Melanocyte of skin (primary cell): ENCODE measurements at places on chromosomes 6 and 20. TPM values are rescaled to one million over a fixed set of nuclear protein-coding genes. Genes with fewer than 3 reads are reported as not detected.

The C6orf15 gene
- not detected in 2 replicates for total RNA-seq

The FAM217A gene
- total RNA-seq, result not detected in 2 replicates

The HLA-DQA2 gene
- total RNA-seq, result 1.5 TPM in 1 of 2 replicates, not detected in the other

The TPX2 gene
- 82.2 and 88.9 TPM in 2 replicates for total RNA-seq

The TRIM40 gene
- total RNA-seq, result not detected in 2 replicates

The EDN3 gene
- not detected in 2 replicates for total RNA-seq

The RRBP1 gene
- 42.3 and 58.9 TPM in 2 replicates for total RNA-seq

The C4A gene
- total RNA-seq, result 0.33 and 0.77 TPM in 2 replicates

The SLC17A1 gene
- not detected in 2 replicates for total RNA-seq

The SMLR1 gene
- not detected in 2 replicates for total RNA-seq

The SMOC2 gene
- not detected in 2 replicates for total RNA-seq

The TBX18 gene
- under 0.01 and 0.33 TPM in 2 replicates for total RNA-seq

The CSE1L gene
- 89.5 and 97.0 TPM in 2 replicates for total RNA-seq

The BPIFB1 gene
- total RNA-seq, result not detected in 2 replicates

The ADGRF1 gene
- total RNA-seq, result not detected in 2 replicates

The DUSP15 gene
- total RNA-seq, result 0.67 and 2.5 TPM in 2 replicates

The ID4 gene
- total RNA-seq, result 5.3 and 5.4 TPM in 2 replicates

The RPL10A gene
- total RNA-seq, result 1,140 and 1,278 TPM in 2 replicates

The RSPO4 gene
- total RNA-seq, result not detected in 2 replicates

The BNIP5 gene
- total RNA-seq, result under 0.01 TPM in 1 of 2 replicates, not detected in the other

The STMN3 gene
- total RNA-seq, result 15.1 and 19.0 TPM in 2 replicates

The BTN1A1 gene
- total RNA-seq, result 0.15 TPM in 1 of 2 replicates, not detected in the other

The ZDHHC14 gene
- total RNA-seq, result 8.3 and 13.8 TPM in 2 replicates

The PCK1 gene
- not detected in 2 replicates for total RNA-seq

The ZFP57 gene
- 1.3 TPM in 1 of 2 replicates, not detected in the other for total RNA-seq

The CDH4 gene
- 0.34 and 2.2 TPM in 2 replicates for total RNA-seq

The CBLN4 gene
- total RNA-seq, result 0.15 TPM in 1 of 2 replicates, not detected in the other

The CLIC5 gene
- not detected in 2 replicates for total RNA-seq

The SRSF12 gene
- 1.7 and 1.8 TPM in 2 replicates for total RNA-seq

The COX4I2 gene
- total RNA-seq, result not detected in 2 replicates

The XKR7 gene
- total RNA-seq, result not detected in 2 replicates

The SLCO4A1 gene
- 58.3 and 81.4 TPM in 2 replicates for total RNA-seq

The CYP21A2 gene
- total RNA-seq, result not detected in 2 replicates

The OTOR gene
- not detected in 2 replicates for total RNA-seq

The TRAPPC3L gene
- under 0.01 TPM in 1 of 2 replicates, not detected in the other for total RNA-seq

The ZC2HC1B gene
- total RNA-seq, result not detected in 2 replicates

The PNLDC1 gene
- total RNA-seq, result not detected in 2 replicates
